ENCODE measurements at places on chromosomes 7 and 10. TPM values are rescaled to one million over a fixed set of nuclear protein-coding genes. Genes with fewer than 3 reads are reported as not detected.

DNA sequence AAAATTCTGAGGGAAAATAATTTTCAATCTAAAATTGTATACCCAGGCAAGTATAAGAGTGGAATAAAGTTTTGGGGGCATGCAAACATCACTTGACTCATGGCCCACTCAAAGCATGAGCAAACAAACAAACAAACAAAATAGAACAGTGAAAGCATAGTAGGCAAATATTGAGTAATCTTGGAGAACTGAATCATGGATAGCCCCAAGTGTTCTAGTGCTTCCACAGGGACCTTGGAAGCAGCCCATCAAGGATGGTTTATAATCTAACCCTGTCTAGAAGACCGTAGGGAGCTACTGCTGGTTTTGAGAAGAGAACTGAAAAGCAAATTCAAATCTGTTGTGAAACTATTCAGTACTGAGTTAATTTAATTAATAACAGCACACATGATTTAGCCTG lies 22.1 kb downstream of the POLR3A start:
- no peak for DNase-seq
- no peak overlapping the region for H3K27ac ChIP-seq
- H3K36me3 ChIP-seq = no peaks in the 10 kb centered on the region
- H3K27me3 ChIP-seq = no peaks in the 10 kb centered on the region
- no peak overlapping the region for H3K4me3 ChIP-seq

- no peak overlapping the region for H3K27ac ChIP-seq
- H3K36me3 ChIP-seq = peaks cover 26% of the 10 kb centered on the region
- no peaks in the 10 kb centered on the region for H3K4me1 ChIP-seq
- H3K4me3 ChIP-seq = no peak overlapping the region
These were observed 69.6 kb downstream of the AKAP9 start for GRCh38 chr7:92010215-92010614.

KIAA1549 gene
- 40.2 TPM for total RNA-seq

CAMK1D gene
- 29.8 TPM for total RNA-seq

CCAR1 gene
- total RNA-seq = 85.5 TPM

DDIT4 gene
- total RNA-seq = 153 TPM

GRCh38 chr10:48455055-48455391 lies 148.5 kb downstream of the MAPK8 start:
- no peak for DNase-seq
- no peaks in the 10 kb centered on the region for H3K36me3 ChIP-seq
- H3K27ac ChIP-seq = no peak overlapping the region
- no peak overlapping the region for H3K4me3 ChIP-seq
- H3K27me3 ChIP-seq = peaks cover 8% of the 10 kb centered on the region
- H3K4me1 ChIP-seq = peaks cover 4% of the 10 kb centered on the region

- peaks cover 5% of the 10 kb centered on the region for H3K27me3 ChIP-seq
- no peak for DNase-seq
- peaks cover 33% of the 10 kb centered on the region for H3K4me1 ChIP-seq
- H3K36me3 ChIP-seq = no peaks in the 10 kb centered on the region
- no peak overlapping the region for H3K4me3 ChIP-seq
These were observed 163.5 kb downstream of the PARD3 start for GRCh38 chr10:34651416-34652195.

DNA sequence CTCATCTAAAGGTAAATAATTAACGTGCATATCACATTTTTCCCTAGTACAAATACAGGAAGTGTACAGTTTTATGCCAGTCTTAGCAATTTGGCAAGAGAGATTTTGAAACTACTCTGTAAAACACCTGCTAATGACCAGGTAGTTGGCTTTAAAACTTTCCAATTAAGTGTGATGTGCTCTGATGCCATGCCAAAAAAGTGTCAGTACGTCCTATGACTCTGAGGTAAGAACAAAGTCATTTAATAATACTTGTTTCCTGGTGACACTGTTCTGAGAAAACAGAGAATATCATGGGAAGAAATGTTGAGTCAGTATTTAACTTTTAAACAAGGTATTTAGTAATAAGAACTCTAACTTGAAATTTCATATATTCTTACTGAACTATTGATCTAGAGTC lies 9.6 kb downstream of the PDZD8 start:
- H3K4me3 ChIP-seq = no peak overlapping the region
- no peak overlapping the region for H3K27ac ChIP-seq
- DNase-seq = no peak

GRCh38 chr10:116608686-116609594 lies 11.8 kb upstream of the PNLIPRP2 start:
- H3K4me1 ChIP-seq = no peaks in the 10 kb centered on the region
- DNase-seq = no peak
- H3K27ac ChIP-seq = no peak overlapping the region
- H3K4me3 ChIP-seq = peak overlapping the region; percentile 75

- no peak overlapping the region for H3K27ac ChIP-seq
- no peak overlapping the region for H3K4me3 ChIP-seq
- peaks cover 22% of the 10 kb centered on the region for H3K4me1 ChIP-seq
- peaks cover 8% of the 10 kb centered on the region for H3K36me3 ChIP-seq
These were observed 84.8 kb downstream of the PLXNA4 start for GRCh38 chr7:132491391-132491945.

PARG gene
- 53.3 TPM for total RNA-seq

All from glutamatergic neuron (in vitro differentiated cells).